ENCODE measurements at places on chromosomes 6 and 20. TPM values are rescaled to one million over a fixed set of nuclear protein-coding genes. Genes with fewer than 3 reads are reported as not detected.
A peak's percentile ranks its signal among the peaks of the same experiment; 100 is the strongest.

The SLC22A16 gene
- total RNA-seq = under 0.01 TPM

The GGTLC1 gene
- not detected for total RNA-seq

The RNF182 gene
- not detected for total RNA-seq

The OPRM1 gene
- not detected for total RNA-seq

The RNF144B gene
- total RNA-seq = 74.7 TPM

DNA sequence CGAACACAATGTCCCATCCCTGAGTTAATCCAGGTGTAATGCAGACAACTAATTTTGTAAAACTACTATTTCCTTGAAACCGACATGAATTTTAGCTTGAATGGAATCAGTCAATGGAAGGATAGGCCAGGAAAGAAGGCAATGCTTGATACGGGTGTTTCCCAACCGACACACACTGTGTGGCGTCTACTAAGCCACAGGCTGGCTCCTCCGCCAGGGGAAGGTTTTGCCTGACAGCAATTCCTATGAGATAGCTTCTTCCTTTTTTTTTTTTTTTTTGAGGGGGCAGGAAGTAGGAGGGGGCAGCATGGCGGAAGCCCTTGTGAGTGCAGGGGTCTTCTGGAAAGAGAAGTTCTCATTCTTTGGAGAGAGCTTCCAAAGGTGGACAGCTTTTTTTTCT is 12.0 kb upstream of the LAMA4 start:
- DNase-seq = no peak

DNA sequence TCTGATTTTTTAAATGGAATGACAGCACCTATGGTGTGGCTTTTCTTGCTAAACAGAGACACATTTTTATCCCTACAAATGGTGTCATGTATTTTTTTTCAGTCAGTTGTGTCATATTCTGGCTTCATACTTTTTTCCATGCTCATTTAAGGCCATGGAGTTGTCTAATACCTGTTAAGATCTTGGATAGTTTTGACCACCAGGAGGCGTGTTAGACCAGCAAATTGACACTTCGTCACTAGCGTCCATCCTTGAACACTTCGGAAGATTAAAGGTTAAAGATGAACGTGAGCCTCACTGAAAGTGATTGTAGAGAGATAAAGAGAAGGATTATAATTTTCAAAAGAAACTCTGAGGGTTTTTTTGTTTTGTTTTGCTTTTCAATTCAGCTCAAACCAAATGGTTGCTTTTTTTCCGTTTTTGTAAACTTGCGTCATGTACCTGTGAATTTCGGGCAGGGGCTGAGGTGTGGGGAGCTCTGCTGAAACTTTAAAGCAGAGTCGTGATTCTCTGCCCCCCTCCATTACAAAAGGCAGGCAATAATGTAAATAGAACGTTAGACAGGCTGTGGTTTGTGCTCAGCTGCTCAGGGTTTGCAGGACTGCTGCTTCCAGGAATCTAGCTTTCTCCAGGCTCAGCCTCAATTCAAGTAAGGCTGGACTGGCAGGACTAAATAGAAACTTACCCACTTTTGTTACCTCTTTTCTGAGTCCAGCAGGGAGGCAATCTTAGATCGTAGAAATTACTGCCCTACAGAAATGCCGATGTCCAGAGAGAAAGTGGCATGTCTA is 245.1 kb downstream of the FOXA2 start:
- peak; percentile 65 for DNase-seq

- no peak for DNase-seq
These were observed 94.0 kb downstream of the SGK1 start for GRCh38 chr6:134223796-134224420.

GRCh38 chr6:126102358-126102757 is 116.0 kb downstream of the TRMT11 start:
- no peak for DNase-seq

DNA sequence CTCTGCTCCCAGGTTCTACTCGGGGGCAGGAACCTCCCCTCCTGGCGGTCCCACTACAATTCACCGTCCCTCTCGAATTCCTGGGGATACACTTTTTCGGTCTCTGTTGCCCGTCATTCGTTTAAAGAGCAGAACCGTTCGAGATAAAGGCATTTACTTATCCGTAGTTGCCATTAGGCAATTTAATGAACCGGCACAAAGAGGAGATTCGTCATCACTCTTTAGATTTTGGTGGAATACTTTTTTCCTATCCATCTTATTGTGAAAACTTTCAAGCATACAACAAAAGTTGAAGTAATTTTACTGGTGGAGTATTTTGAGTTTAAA is 1.2 kb upstream of the CD24 start:
- peak; percentile 29 for DNase-seq

GRCh38 chr20:46063652-46064054 is 26.1 kb downstream of the NCOA5 start:
- no peak for DNase-seq

- no peak for DNase-seq
These were observed 134.8 kb upstream of the PHACTR3 start for GRCh38 chr20:59469267-59470252.

GRCh38 chr6:85641897-85642773 is 551 bp downstream of the SYNCRIP start:
- DNase-seq = peak; percentile 50

GRCh38 chr6:167662075-167662880 is 164.4 kb upstream of the AFDN start:
- DNase-seq = no peak

- DNase-seq = no peak
These were observed 553.9 kb downstream of the PTPRT start for GRCh38 chr20:42635699-42636411.

- no peak for DNase-seq
These were observed 1434.3 kb upstream of the ADGRB3 start for GRCh38 chr6:67200626-67201403.

GRCh38 chr6:10156875-10157274 is 258.0 kb downstream of the TFAP2A start:
- DNase-seq = no peak

DNA sequence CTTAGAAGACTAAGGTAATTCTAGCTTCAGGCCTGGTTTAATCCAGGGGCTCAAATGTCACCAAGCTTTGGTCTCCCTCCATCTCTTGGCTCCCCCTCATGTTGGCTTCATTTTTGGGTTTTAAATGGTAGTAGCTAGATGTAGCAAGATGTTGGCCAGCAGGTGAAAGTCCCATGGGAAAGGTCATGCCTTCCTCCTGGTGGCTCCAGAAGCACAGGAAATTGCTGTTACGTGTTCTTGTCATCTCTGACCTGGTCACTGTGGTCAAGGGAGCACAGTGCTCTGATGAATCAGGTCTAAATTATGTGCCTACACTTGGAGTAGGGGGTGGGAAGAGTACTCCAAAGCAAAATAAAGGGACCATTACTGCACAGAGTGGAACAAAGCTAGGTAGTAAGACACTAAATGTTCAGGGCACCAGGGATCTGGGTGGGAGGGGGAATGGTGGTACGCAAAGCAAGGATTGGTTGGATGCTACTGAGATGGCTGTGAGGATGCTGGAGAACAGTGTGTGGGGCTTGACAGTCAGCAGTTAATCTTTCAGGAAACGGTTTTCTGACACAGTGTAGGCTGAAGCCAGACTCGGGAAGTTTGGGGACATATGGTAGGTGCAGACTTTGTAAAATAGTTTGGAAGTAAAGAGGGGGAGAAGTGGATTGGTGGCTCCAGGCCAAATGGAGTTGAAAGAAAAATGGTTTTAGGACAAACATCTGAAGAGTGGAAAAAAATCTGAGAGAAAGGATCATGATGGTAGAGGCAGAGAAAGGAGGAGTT is 30.1 kb downstream of the CDS2 start:
- no peak for DNase-seq
